ENCODE measurements at places on chromosomes 2 and 18.

- DNase-seq, result no peak
Observed at GRCh38 chr2:85181134-85181631, 48.0 kb downstream of the TCF7L1 start.

DNA sequence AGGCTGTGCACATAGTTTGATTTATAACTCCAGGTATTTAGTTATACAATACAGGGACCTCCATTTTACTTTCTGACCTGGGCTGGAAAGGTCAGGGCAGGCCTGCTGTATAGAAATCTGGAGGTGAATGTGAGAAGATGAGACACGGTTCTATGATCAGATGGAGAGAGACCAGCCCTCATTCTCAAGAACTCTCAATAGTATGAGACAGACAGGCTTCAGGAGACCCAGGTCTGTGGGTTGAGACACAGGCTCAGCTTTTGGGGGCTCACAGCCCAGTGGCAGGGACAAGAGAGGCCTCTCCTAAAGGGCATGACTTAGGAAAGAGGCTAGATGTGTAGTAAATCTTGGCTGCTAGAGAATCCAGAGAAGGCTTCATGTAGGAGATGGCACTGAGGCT is 719 bp upstream of the ATP6V1B1 start:
- DNase-seq, result no peak

DNA sequence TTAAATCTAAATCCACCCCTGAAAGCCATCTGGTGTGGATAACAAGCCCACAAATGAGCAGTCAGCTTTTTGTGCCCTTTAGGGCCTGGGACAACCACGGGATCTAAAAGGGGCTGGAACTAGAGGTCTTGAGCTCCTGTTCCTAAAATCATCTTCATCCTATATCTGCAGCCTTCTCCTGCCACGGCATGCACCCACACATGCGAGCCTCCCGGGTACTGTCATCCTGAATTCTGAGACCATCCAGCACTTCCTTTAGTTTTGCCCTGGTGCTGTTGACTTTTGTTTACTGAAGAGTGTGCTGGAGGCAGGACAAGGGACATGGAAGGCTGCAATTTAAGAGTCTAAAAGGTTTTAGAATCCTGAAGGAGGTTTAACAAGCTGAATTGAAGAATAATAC is 183.2 kb downstream of the FAM210A start:
- no peak for DNase-seq

GRCh38 chr2:175926272-175926671 is 75.8 kb downstream of the LNPK start:
- DNase-seq, result no peak

GRCh38 chr2:171307560-171307959 is 126.2 kb downstream of the METTL8 start:
- DNase-seq, result no peak

GRCh38 chr2:231920795-231921194 is 5.4 kb downstream of the NPPC start:
- DNase-seq, result no peak

- DNase-seq, result no peak
Observed at GRCh38 chr2:96530144-96530430, 6.5 kb upstream of the ARID5A start.

DNA sequence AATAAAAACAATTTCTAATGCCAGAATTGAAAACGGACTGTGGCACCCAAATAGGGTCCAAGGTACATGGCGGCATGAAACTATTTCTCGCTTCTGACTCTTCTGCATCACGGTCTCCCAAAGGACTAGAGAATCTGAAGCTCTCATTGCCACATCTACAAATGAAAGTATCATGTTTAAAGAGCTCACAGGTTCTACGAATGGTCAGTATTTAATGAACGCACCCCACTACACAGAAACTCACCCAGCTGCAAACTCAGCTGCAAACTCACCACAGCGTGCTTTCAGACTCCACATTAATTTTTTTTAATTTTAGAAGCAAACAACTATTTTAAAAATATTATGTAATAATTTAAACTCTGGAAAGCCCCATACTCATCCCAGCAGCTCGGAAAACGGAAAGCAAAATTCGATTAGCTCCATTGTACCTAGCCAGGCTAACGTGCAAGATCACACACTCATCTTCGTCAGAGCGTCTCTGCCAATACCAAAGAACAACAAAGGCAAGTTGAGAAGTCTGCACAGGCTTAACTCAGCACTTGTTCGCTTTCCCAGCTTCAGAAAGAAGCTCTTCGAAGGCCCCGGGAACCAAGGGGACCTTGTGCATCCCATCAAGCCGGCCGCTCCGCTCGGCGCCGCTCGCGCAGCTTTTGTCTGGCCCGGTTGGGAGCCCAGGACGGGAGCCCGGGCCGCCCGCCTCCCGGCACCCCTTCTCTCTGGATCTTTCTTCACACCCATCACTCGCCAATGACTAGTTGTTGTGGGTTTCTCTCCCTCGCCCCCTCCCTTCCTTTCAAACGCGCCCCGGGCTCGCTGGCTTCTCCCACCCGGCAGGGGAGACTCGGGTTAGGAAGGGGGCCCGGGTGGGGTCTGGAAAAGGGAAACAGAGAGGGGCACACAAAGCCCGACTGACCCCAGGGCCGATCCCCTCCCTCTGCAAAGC is 785 bp downstream of the CLASP1 start:
- DNase-seq, result no peak

- DNase-seq, result no peak
Observed at GRCh38 chr2:145157741-145158591, 638.0 kb upstream of the ZEB2 start.

DNA sequence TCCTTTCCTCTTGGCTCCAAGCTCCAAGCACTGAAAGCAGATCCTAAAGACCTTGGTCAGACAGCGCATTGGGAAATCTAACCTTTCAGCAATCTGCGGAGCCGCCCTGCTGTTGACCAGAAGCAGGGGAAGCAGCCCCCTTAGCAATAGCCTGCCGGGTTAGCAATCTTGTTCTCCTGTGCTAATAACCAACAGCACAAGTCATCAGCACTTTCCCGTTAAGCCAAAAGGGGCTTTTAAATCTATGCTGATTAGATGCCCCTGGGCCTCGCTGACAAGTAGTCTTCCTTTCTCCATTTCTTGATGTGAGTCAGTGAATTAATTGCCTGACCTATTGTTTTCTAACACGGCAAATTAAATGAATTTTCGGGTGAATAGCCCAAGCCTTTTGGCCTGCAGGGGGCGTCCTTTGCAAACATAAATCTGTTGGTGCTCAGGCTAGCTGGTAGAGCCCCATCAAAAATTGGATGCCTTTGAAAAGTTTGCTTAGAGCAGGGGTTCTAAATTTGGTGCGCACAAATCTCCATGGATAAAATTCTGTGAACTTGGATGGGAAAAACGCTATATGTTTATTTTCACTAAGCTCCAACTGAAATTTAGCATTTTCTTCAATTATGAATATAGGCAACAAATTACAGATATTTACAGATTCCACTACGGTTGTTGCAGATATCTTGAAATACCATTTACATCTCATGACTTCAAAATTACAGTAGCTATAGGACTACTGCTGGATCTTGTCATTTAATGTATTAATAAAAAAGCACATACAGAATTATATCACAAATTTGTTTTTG is 24.6 kb downstream of the MAIP1 start:
- DNase-seq, result peak; percentile 73

All from stimulated activated CD4-positive, alpha-beta T cell treated with anti-CD3 and anti-CD28 coated beads, Interleukin-15, amount 100 ng/mL, for 1 hour (primary cell).